ENCODE measurements at places on chromosomes 2 and 18.

GRCh38 chr2:138418453-138418852 lies 83.1 kb upstream of the SPOPL start:
- DNase-seq: no peak

GRCh38 chr2:73350035-73350691 lies 35.5 kb upstream of the ALMS1 start:
- no peak for DNase-seq

DNA sequence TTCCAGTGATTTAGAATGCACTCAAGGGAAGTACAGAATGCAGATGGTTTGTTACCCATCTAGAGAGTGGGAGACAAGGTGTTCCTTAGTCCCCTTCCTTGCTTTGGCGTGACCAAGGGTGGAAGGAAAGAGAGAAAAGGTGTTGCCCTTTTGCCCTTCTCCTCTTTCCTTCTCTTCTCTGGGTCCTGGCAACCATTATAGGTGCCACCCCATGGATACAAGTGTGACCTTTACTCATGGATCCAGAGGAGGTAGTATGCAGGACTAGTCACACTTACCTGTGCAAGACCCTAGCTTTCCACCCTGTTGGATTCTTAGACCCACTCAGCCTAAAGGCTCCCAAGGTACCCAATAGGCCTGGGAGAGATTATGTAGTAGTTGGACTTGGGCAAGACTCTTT lies 11.6 kb upstream of the RBFA start:
- DNase-seq: no peak

GRCh38 chr2:63696496-63696895 lies 107.7 kb downstream of the MDH1 start:
- no peak for DNase-seq

GRCh38 chr18:27685807-27686412 lies 491.0 kb downstream of the CDH2 start:
- no peak for DNase-seq

DNA sequence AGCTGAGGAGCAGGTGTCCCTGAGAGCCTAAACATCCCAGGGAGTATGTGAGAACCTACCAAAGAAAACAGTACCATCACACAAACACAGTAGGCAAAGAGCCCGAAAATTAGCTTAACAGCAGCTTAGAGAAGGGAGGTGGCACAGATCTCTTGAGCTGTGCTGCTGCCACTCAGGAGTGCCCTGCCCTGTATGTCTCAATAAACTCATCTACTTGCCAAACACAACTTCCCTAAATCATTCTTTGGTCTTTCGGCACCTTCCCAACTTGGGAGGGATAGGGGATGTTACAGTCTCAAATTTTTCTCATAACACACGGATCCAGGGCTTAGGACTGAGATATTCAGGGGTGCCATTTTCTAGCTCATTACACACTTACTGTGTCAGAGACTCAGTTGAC lies 45.3 kb upstream of the C1D start:
- no peak for DNase-seq

GRCh38 chr2:28681606-28682005 lies 70.0 kb upstream of the PPP1CB start:
- DNase-seq: no peak

- DNase-seq: no peak
Observed at GRCh38 chr2:111706481-111707001, 177.5 kb downstream of the ANAPC1 start.

DNA sequence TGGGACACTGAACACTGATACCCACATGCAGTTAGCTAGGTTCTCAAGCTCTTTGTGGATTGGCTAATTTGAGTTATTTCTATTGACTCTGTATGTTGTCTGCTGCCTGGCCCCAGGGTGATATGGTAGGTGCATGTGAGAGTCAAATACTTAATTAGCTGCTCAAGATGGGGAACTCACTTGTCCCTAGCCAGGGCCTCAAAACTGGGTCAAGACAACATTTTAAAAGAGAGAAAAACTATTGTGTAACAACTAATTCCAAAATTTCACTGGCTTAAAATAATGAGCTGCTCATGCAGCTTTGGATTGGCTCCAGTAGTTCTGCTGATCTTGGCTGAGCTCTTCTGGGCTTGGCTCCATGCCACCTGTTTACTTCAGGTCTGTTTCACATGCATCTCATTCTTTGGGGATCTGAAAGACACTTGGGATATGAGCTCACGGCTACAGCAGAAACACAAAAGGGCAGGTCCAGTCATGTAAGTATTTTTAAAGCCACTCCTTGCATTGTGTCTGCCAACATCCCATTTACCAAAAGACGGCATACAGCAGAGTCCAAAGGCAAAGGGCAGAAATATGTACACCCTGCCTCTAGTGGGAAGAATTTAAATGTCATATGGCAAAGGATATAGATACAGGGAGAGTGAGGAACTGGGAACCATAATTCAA lies 716.8 kb downstream of the SUCLG1 start:
- no peak for DNase-seq

DNA sequence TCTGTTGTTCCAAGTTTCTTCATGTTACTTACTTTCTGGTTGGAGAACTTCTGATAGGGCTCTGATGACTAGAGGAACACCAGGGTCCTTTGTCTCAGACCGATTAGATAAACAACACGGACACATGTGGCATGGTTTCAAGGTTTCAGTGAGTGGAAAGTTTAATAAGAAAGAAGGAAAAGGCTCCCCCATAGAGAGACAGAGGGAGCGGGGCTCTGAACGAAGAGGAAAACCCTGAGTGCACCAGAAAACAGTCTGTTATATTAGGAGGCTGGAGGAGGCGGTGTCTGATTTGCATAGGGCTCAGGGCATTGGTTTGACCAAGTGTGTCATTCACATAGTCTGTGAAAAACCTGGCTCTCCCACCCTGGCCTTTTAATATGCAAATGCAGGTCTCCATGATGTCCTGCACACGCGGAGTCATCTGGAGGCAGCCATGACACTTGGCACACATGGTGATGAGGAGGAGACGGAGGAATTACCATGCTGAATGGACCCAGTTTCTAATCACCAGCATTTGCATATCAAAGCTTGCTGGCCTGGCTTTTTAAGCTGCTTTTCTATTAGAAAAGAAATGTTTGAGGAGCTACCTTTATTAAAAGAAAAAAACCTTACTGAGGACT lies 94.2 kb downstream of the PTPN4 start:
- no peak for DNase-seq

GRCh38 chr2:208334230-208334629 lies 68.2 kb downstream of the PIKFYVE start:
- DNase-seq: no peak

GRCh38 chr2:43217228-43218154 lies 8.9 kb downstream of the ZFP36L2 start:
- DNase-seq: no peak

- no peak for DNase-seq
Observed at GRCh38 chr2:33573657-33574056, 25.4 kb downstream of the FAM98A start.

DNA sequence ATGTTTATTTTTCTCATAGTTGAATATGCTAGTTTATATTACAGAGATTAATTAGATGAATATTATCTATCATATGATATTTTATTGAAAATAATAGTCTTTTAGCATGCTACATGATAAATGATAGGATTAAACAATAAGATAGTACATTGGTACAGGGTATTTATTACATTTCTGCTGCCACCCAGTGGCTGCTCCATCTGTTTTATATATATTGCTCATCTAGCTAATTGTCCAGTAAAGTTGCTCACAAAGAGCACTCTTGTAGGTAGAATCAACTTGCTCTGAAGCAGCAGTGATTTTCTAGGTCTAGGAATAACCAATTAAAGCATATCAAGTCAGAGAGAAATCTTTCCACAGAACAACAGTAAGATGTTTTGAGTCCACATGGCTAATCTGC lies 183.3 kb downstream of the ASXL3 start:
- DNase-seq: no peak

- DNase-seq: no peak
Observed at GRCh38 chr2:136436936-136437335, 319.0 kb upstream of the CXCR4 start.

DNA sequence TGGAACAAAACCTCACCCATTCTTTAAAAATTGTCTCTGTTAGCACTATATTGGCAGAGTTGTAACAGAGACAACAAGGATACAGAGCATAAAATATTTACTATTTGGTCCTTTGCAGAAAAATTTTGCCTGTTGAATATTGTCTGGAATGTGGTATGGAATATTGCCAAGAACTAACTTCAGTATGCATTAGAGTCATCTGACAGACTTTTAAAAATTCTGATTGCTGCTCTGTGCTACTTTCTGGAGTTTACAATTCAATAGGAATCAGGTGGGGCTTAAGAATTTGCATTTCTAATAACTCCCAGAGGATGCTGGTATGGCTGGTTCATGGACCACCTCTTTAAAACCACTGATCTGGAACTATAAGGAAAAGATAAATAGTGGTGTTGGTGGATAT lies 32.8 kb upstream of the NYAP2 start:
- no peak for DNase-seq

- peak; percentile 84 for DNase-seq
Observed at GRCh38 chr18:80033181-80034067, 810 bp upstream of the RBFA start.

DNA sequence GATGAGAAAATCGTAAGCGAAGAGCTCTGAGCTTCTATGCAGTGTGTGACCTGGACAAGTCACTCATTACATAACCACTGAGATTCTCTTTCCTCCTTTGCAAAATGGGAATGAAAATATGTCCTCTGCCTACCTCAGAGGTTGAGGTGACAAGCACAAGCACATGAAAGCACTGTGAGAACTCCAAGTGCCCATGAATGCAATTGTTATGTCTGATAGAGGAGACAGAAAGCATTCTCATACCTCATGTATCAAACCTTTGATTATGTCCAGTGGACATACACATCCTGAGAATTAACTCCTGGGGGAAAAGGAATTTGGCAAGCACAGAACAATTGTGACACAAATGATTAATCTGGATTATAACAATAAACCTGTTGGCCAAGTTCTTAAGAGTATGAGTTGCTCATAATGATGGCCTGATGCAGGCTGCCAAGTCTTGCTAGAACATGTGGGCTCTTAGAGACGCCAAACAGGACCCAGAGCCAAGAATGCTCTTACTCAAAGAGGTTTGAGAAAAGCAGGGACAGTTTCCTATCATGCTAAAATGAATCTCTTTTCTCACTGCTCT lies 8.5 kb upstream of the RMDN2 start:
- no peak for DNase-seq

- DNase-seq: no peak
Observed at GRCh38 chr2:240362826-240363745, 72.4 kb upstream of the GPC1 start.

GRCh38 chr2:151336863-151337371 lies 20.5 kb upstream of the TNFAIP6 start:
- DNase-seq: no peak

GRCh38 chr2:175025233-175025632 lies 20.1 kb upstream of the CHN1 start:
- no peak for DNase-seq

DNA sequence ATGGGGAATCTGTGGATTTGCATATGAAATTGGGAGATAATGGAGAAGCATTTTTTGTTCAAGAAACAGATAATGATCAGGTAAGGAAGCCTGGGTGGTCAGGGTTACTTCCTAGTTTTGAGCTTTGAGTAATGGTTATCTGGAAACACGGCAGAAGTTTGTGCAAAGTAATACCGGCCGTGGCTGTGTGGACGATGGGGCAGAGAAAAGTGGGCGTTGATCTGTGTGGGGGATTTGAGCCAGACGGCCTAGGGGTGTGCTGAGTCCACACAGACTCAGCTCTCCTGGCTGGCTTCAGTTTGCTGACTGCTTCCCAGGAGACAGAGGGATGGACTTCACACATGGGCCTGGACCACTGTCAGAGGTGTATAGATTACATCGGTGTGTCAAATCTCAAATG lies 21.3 kb downstream of the LPIN1 start:
- no peak for DNase-seq

- DNase-seq: no peak
Observed at GRCh38 chr2:159860581-159861310, 62.7 kb upstream of the CD302 start.

GRCh38 chr2:22784566-22784965 lies 600.4 kb upstream of the KLHL29 start:
- DNase-seq: no peak

- no peak for DNase-seq
Observed at GRCh38 chr2:217307023-217307422, 447.2 kb upstream of the TNP1 start.

- DNase-seq: no peak
Observed at GRCh38 chr2:42711896-42712295, 52.0 kb downstream of the OXER1 start.

GRCh38 chr2:2232167-2232566 lies 98.9 kb downstream of the MYT1L start:
- DNase-seq: no peak

- no peak for DNase-seq
Observed at GRCh38 chr2:43508209-43508608, 87.6 kb downstream of the THADA start.

GRCh38 chr18:8391068-8391467 lies 218.2 kb upstream of the RAB12 start:
- no peak for DNase-seq
